ENCODE measurements at places on chromosomes 7 and 10.

DNA sequence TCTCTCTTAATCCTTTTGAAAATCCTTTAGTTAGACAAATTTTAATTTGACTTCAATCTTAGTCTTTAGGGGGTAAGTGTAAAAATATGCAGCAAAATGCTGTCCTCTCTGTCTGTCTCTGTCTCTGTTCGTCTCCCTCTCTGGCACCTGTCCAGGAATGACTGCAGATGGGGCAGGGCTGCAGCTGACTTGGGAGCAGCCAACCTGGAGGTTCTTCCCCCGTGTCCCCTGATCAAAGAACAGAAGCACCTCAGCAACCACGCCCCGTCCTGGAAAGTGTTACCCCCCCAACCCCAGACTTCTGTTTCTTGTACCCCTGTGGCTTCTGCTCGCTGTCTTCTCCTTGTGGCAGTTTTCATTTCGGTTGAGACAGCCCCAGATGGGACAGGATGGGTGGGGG lies 141.6 kb upstream of the NPS start:
- no peak for DNase-seq

DNA sequence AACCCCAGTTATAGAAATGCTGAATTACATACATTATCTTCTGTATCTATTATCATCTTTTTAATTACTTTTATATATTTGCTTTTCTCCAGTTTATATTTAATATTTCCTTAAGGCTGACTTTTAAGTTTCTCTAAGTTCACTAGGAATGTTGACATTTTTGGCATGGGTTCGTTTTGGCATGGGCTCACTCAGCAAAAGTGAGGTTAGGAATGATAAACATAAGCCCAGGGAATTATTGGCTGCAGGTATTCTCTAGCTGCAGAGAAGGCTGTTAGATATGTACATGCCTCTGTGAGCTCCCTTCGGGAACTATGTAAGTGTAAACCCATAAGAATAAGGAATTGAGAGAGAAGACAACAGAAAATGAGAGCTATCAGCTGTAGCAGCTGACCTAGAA lies 63.6 kb upstream of the RAB18 start:
- DNase-seq = no peak

GRCh38 chr10:21329995-21330627 lies 195.4 kb downstream of the SKIDA1 start:
- DNase-seq = no peak

DNA sequence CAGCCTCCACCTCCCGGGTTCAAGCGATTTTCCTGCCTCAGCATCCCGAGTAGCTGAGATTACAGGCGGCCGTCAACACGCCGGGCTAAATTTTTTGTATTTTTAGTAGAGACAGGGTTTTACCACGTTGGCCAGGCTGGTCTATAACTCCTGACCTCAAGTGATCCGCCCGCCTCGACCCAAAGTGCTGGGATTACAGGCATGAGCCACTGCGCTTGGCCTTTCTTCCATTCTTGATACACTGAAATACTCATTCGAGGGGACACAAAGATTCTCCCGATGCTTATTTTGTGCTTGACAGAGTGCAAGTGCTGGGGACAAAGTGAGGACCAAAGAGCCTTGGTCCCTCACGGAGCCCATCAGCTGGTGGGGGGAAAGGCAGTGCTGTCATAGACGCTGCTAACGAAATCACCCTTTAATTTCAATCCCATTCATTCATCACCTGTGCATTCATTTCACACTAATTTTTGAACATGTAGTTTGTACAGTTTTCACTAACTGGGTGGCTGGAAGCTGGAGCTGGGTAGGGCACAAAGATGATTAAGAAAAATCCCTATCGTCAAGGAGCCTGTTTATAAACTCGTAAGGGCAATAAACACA lies 621 bp upstream of the FAM133B start:
- DNase-seq = no peak

All from CD4-positive, alpha-beta T cell treated with Interleukin-17A for 4 hours (primary cell).